Cerebellum (tissue), 4 donors: ENCODE measurements at places on chromosomes 11 and 22. TPM values are rescaled to one million over a fixed set of nuclear protein-coding genes. Genes with fewer than 3 reads are reported as not detected.
A peak's percentile ranks its signal among the peaks of the same experiment; 100 is the strongest.

OR10A4 gene
- total RNA-seq: not detected

GRCh38 chr22:40397396-40397795 is 27.0 kb downstream of the SGSM3 start:
- DNase-seq: no peak

DNA sequence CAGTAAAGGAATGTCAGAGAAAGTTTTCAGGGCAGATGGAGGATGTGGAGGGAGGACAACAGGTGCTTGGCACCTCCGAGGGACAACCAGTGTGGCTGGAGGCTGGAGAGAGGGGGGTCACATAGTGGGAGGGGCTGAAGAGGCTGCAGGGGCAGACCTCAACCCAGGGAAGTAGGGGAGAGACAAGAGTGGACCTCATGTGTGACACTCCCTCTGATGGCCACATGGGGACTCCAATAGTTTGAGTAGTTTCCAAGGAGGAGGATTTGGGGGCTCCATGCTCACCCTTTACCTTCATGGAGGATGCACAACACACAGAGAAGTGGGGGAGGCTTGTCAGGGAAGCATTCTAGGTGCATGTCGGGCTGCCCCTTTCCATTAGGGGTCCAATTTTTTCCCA is 35.1 kb upstream of the ASPHD2 start:
- no peak for DNase-seq

TPBGL gene
- 0.09 TPM for total RNA-seq

- DNase-seq: no peak
Measured at GRCh38 chr22:45006111-45006963, 3.5 kb downstream of the PHF21B start.

GRCh38 chr11:117998664-117999353 is 12.6 kb downstream of the IL10RA start:
- no peak for DNase-seq

GRCh38 chr22:22039286-22040074 is 56.9 kb upstream of the TOP3B start:
- no peak for DNase-seq

DNA sequence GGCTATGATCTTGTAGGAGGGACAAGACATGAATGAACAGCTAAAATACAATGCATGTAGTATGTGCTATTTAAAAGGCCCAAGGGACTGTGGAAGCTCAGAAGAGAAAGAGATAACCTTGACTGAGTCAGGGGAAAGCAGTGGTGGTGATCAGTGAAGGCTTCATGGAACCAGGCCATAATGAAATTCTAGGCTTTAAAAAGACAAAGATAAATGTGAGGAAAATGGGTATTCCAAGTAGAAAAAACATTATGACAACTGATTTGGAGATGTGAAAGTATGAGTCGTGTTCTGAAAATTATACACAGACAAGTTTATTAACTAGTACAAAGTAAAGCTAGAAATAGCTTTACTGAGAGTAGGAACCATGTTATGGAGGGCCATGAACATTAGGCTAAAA is 189.8 kb downstream of the SOX6 start:
- DNase-seq: no peak

- DNase-seq: no peak
Measured at GRCh38 chr11:114193730-114194679, 102.2 kb upstream of the NNMT start.

GRCh38 chr22:30054067-30054763 is 26.0 kb upstream of the HORMAD2 start:
- DNase-seq: no peak

GRCh38 chr22:36505998-36506635 is 723 bp downstream of the FOXRED2 start:
- no peak for DNase-seq

- DNase-seq: no peak
Measured at GRCh38 chr11:111423250-111423615, 44.2 kb upstream of the POU2AF1 start.

OR4C15 gene
- not detected for total RNA-seq

DNA sequence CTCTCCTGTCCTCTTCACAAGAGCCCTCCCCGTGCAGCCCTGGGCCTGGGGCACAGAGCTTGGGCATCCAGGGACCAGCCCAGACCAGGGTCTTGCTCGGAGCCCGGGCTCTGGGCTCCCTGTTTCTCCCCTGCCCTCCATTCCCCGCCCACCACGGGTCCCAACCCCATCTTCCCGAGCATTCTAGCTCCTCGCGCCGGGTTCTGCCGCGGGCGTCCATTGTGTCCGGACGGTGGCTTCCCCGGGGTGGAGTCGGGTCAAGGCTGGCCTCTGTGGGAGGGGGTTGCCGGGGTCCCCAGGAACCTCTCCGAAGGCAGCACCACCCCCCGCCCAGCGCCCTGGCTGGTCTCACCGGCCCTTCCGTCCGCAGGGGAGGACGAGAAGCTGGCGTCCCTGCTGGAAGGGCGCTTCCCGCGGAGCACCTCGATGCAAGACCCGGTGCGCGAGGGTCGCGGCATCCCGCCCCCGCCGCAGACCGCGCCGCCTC is 18.1 kb upstream of the ACR start:
- DNase-seq: no peak

DNA sequence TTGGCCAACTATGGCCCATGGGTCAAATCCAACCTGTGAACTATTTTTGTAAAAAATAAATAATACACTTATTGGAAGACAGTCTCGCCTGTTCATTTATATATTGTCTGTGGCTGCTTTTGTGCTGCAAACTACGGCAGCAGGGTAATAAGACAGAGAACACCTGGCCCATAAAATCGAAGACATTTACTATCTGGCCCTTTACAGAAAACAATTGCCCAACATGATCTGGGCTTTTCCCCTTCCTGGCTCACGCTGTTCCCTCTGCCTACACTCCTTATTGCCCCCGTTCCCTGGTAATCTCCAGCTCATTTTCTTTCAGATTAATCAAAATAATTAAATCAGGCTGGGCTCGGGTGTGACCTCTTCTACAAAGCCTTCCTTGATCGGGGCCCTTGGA is 5.6 kb downstream of the PLAAT2 start:
- no peak for DNase-seq

CDKN1C gene
- 21.8 TPM for total RNA-seq

CRYBB3 gene
- total RNA-seq: not detected

DNA sequence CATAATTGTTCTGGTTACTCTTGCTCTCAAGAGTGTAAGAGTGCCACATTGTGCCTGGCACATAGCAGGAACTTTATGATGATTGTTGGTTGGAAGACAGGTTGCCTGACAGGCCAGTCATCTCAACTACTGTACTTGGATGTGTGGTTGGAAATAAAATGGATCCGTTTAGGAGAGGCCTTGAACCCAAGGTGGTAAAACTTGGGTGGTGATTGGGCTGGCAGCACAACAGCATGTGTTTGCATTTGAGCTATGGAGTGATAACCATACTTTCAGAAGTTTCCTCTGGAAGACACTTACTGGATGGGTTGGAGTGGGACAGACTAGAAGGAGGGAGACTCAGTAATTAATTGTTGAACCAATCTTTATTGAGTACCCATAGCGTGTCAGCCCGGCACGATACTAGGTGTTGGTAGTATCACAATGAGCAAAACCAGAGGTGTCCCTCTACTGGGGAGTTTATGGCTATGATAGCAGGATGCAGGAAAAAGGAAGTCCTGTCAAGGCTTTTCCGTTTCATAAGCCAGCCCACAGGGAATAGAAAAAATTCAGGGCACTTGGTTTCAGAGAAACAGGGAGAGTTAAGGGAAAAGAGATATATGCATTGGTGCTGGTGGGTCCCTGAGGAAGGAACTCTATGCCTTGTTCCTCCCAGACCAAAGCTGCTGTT is 3.1 kb upstream of the TMEM109 start:
- no peak for DNase-seq

- no peak for DNase-seq
Measured at GRCh38 chr11:65430406-65431217, 8.0 kb downstream of the NEAT1 start.

KDM4E gene
- not detected for total RNA-seq

- DNase-seq: no peak
Measured at GRCh38 chr11:119222891-119223290, 16.8 kb downstream of the CBL start.

GRCh38 chr22:30044369-30044768 is 35.9 kb upstream of the HORMAD2 start:
- no peak for DNase-seq

DNA sequence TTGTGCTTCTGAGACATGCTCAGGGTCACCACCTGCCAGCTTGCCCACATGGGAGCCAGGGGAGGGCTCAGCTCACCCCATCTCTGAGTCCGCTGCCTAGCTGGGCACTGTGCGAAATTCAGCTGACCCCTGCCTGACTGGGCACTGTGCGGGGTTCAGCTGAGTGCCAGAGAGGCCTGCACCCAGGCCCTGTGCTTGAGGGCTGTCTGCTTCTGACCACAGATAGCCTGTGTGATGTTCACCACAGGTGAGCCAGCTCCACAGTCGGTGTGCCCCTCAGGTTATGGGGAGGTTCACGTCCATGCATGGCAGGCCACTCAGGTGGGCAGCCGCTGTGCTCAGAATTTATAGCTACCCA is 84.5 kb upstream of the SUSD2 start:
- DNase-seq: no peak

ZNF215 gene
- 7.8 TPM for total RNA-seq

KCNJ1 gene
- total RNA-seq: not detected

LRP4 gene
- total RNA-seq: 21.2 TPM

GRCh38 chr11:75241906-75242644 is 1.5 kb downstream of the TPBGL start:
- DNase-seq: no peak

GRCh38 chr22:24009227-24010017 is 1.7 kb upstream of the CABIN1 start:
- DNase-seq: no peak

E2F8 gene
- 1.6 TPM for total RNA-seq

GRCh38 chr11:85810871-85811611 is at the start of gene SYTL2:
Gene SYTL2, minus strand, starts transcription at chr11:85811141. Its CDS starts 53,416 bp downstream, at chr11:85757725.
- peak; percentile 74 for DNase-seq

DLG2 gene
- total RNA-seq: 165 TPM

PVALB gene
- total RNA-seq: 0.91 TPM

GRCh38 chr11:118895093-118896039 is 11.7 kb downstream of the CXCR5 start:
- no peak for DNase-seq

- DNase-seq: no peak
Measured at GRCh38 chr11:88414981-88415413, 77.5 kb upstream of the CTSC start.

DEPDC7 gene
- 7.3 TPM for total RNA-seq

- no peak for DNase-seq
Measured at GRCh38 chr11:61918938-61919704, 1.8 kb upstream of the RAB3IL1 start.

DNA sequence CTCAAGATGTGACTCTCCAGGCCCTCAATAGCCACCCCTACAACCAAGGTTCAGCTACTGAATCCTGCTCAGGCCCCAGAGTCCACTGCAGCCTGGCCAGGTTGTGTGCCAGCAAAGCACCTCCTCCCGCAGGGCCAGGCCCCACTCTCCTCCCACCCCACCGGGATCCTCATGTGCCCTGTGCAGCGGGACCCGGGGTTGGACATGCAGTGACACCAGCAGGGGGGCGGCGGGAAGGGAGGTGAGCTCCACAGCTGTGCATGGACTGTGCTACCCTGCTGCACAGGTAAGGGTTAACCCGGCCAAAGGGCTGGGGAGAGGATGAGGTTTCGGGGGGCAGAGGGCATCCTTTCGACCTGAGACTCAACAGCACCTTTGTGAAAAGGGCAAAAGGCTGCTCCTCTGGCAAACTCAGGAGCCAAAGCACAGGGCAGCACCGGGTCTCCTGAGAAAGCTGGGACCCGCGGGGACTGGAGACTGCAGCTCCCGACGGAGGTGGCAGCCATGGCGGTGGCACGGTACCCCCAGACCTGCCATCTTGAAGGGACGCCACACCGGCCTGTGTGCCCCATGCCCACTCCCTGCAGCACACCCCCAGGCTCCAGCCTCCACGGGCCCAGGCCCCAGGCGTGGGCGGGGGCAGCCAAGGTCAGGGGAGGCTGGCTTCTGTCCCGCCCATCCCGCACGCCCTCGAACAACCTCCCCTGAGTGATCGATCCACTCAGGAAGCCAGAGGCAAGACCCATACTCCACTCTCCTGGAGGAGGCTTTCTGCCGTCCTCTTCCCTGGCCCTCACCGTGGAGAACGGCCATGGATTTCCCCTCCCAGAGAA is 10.6 kb downstream of the PLXNB2 start:
- no peak for DNase-seq

GRCh38 chr11:121414141-121414913 is 37.8 kb upstream of the SORL1 start:
- DNase-seq: peak; percentile 76

DNA sequence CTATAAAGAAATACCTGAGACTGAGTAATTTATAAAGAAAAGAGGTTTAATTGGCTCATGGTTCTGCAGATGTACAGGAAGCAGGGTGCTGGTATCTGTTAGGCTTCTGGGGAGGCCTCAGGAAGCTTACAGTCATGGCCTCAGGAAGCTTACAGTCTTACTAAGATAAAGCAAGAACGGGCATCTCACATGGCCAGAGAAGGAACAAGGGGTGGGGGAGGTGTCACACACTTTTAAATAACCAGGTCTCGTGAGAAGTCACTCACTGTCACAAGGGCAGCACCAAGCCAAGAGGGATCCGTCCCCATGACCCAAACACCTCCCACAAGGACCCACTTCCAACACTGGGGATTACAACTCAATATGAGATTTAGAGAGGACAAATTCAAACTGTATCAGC is 192.8 kb upstream of the B3GAT1 start:
- no peak for DNase-seq

- DNase-seq: no peak
Measured at GRCh38 chr11:105870516-105871113, 151.4 kb downstream of the MSANTD4 start.

CNIH2 gene
- total RNA-seq: 36.8 TPM

GRCh38 chr11:102026217-102026616 is 21.0 kb upstream of the CFAP300 start:
- DNase-seq: no peak

DNA sequence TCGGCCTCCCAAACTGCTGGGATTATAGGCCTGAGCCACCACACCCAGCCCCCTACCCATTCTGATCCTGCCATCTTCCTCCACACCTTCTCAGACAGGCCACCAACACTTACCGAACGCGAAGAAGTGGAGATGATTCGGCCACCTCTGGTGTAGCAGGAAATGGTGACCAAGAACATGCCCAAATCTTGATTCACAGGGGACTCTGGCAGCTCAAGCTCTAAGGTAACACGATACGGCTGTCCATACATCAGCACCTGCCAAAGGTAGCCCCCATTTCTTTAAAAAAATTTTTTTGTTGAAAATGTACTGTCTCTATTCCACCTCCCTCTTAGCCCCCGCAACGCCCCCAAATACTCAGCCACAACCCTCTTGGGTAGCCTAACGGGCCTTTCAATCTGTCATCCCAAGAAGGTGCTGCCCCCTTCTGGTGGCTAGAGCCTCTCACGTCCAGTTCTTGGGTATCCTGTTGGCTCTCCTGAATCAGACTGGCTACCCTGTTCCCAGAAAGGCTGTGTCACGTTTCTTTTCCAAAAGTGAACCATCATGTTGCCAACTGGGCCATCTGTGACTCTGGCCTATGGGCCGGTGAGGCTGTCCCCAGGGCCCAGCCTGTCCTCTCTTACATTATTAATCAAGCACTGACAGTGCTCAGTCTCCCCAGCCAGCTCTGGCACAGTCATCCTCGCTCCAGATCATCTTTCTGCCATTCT is 5.3 kb upstream of the LRRN4CL start:
- peak; percentile 91 for DNase-seq
